ENCODE measurements at places on chromosomes 2 and 18.

DNA sequence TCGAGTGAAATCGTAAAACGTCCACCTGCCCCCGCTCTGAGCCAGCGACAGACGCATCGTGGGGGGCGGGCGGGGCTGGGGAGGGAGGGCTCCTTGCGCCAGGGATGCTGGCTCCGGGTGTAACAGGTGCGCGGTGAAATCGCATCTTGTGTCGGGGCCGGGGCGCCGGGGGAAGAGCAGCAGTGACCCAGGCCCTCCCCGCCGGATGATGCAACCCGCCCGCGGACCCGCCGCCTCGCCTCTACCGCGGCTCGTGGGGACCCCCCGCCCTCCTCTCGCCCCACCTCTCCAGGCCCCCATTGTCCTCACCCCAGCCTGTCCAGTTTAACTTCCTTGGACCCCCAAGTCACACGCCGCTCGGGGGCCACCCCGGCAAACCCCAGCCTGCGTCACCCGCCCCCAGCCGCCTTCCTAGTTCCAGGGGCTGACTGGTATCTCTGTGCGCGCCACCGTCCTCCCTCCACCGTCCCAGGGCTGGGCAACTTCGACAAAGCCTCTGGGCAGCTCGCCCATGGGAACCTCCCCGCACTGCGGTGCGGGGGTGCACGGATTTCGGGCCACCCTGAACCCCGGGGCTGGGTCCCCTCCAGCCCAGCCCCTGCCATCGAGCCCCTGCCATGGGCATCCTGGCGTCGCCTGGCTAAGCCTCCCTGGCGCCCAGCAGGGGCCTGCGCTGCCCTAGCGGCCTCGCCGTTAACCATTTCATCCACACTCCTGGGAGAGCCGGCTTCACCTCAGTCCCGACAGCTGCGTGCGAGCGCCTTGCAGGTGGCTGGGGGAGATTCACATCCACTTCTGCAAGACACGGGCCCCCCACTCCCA is 799 bp upstream of the KIF1A start:
- DNase-seq, result no peak

- DNase-seq, result no peak
Observed at GRCh38 chr2:70084973-70085710, 2.1 kb upstream of the PCBP1 start.

- DNase-seq, result no peak
Observed at GRCh38 chr2:136917411-136917881, 152.1 kb downstream of the THSD7B start.

- DNase-seq, result no peak
Observed at GRCh38 chr2:18265614-18266586, 294.6 kb downstream of the RDH14 start.

GRCh38 chr18:54359233-54359632 is 1.5 kb downstream of the C18orf54 start:
- DNase-seq, result no peak

DNA sequence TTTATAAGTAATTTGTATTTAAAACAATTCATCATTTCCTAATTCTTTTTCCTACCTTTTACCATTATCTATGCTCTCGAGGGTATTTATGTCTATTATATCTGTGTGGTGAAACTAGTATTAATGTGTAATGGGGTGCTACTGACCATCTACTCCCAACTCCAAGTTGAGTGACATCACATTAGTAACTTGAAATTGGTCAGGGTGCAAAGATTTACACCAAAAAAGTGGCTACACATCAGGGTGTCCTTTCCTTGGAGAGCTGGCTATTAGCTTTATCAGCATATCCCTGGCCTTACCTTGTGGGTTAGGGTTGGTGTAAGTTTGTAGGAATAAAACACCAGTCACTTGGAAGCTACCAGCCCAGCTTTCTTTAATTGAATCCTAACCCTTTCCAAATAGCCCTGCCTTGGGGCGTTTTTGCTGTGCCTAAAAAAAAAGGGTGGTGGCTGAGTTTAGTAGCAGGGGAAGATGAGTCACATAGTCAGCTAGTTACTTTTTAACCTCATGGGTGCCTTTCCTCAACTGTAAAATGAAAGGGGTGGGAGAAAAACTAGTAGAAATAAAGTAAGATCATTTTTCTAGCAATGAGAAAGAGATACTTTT is 14.0 kb downstream of the ANXA4 start:
- DNase-seq, result no peak
